Mesangial cell (primary cell): ENCODE measurements at places on chromosomes 6 and 20. TPM values are rescaled to one million over a fixed set of nuclear protein-coding genes. Genes with fewer than 3 reads are reported as not detected.

Gene TMEM170B
- total RNA-seq, result 0.65 and 1.4 TPM in 2 replicates

Gene THBD
- 9.5 and 9.9 TPM in 2 replicates for total RNA-seq

Gene GGTLC1
- not detected in 2 replicates for total RNA-seq

Gene COL21A1
- total RNA-seq, result 1.0 TPM in 1 of 2 replicates, not detected in the other
